Left cardiac atrium (tissue), 4 donors: ENCODE measurements at places on chromosomes 6 and 20. TPM values are rescaled to one million over a fixed set of nuclear protein-coding genes. Genes with fewer than 3 reads are reported as not detected.

- DNase-seq: no peak
Measured at GRCh38 chr6:130517444-130517931, 151.7 kb downstream of the TMEM200A start.

DNA sequence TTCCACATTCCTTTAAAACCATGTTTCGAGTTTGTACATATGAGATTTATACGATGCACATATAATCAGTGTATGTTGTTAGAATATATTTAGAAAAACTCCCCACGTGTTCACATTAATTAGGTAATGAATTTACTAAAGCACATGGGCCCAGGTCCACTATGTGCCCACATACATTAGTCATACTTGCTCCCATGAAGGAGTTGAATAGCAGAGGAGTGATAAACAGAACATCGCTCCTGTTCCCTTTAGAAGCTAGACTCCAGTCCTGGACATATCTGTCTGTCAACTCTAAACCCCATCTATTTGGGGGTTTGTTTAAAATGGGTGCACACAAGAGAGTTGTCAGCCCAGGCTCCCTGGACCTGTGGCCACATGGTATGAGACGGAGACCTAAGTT is 108.1 kb upstream of the TIAM2 start:
- no peak for DNase-seq

DNA sequence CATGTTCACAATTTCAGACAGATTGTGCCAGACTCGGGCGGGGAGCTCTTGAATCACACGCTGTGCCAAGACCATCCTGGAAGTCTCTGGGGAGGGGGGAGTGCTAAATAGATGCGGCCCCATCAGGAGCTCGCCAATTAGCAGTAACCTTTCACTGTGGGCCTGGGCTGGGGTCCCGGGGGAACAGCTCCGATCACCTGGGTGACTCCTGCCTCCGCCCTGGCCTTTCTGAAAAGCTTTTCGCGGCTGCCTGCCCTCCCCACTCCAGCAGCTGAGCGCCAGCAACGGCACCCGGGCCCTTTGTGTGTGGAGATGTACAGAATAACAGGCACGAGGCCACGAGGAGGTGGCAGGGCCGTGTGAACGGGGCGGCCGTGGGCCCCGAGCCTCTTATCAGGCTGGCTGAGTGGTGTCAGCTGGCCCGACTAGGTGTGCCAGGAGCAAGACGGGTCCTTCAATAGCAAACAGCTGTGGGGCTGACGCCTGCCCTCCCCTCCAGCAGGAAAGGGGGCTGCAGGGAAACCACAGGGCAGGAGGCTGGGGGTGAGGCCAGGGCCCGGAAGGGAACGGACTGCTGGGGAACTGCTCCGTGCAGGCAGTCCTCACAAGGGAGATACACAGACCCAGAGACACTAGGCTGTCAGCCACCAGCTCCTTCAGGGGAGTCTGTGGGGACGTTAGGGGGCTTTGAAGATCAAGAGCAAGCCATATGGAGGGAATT is 56.8 kb downstream of the NOL4L start:
- peak; percentile 74 for DNase-seq

DNA sequence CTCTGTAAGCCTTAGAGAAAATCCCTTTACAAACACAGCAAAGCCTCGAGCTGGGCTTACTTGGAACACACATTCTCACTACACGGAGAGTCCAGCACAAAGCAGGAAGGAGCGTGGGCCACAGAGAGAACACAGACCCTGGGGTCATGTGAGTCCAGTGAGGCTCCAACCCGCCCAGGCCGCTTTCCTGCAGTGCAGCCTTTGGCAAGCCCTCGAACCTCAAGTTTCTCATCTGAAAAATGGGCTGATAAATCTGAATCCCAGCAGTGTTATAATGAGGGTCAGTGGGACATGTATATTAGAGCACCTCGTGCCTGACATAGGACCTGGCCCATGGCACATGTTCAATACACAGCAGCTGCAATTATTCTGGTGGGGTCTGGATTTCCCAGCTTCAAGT is 305.5 kb upstream of the SULF2 start:
- DNase-seq: no peak

GRCh38 chr6:24960991-24961475 is 25.3 kb upstream of the RIPOR2 start:
- DNase-seq: no peak

DNA sequence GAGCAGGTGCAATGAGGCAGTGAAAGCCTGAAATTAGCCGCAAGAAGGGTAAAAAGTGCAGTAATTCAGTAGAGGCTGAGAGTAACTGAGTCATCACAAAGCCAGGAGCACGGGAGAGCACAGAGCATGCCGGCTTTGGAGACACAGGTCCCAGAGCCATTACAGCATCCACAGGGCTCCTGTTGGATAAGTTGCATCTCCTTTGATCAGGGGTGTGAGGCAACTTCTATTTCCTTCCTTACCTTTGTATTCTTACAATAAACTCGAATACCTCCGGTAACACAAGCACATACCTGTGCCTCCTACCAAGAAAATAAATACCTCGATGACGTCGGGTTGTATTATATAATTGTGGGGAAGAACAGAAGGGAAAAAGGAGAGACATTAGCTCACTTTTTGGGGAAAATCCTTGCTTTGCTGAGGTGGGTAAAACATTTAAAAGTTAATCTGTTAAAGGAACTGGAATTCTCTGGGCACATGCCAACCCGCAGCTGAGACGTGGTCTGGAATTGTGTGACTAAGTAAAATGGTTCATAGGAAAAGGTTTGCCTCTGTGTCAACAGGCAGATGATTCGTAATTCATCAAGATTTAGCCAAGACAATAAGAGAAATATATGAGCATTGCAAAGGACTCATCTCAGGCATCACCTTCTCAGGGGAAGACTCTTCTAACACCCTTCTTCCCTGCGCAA is 360.7 kb upstream of the ZFP64 start:
- DNase-seq: no peak

GRCh38 chr6:56944661-56945060 is 10.2 kb upstream of the BEND6 start:
- DNase-seq: no peak

DNA sequence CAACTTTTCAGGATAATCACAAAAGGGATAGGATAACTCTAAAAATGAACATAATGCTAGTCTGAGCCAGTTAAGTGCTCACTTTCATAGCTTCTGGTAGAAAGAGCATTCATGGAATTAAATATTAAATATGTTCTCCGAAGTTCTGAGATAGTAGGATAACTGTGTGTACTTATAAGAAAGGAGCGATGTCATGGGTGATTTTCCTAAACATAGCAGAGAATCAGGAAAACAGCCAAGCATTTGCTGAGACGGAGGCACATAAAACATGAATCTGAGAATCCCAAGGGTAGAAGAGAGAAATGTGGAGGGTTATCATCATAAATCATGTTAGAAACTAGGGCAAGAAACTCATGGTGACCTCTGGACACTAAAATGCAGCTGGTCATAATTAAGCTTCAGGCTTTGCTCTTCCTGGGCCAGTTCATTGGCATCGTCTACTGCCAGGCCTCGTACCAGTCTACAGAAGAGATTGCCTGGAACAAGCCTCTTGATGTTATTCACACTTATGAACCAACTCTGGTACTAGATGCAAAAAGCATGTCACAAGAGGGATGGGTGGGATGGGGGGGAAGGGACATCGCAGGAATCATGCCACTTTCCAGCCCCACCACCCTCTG is 436.6 kb downstream of the PRKN start:
- no peak for DNase-seq

- DNase-seq: peak; percentile 78
Measured at GRCh38 chr6:167005350-167006159, 6.4 kb downstream of the CEP43 start.

- no peak for DNase-seq
Measured at GRCh38 chr20:46367967-46368901, 38.2 kb downstream of the ELMO2 start.

DNA sequence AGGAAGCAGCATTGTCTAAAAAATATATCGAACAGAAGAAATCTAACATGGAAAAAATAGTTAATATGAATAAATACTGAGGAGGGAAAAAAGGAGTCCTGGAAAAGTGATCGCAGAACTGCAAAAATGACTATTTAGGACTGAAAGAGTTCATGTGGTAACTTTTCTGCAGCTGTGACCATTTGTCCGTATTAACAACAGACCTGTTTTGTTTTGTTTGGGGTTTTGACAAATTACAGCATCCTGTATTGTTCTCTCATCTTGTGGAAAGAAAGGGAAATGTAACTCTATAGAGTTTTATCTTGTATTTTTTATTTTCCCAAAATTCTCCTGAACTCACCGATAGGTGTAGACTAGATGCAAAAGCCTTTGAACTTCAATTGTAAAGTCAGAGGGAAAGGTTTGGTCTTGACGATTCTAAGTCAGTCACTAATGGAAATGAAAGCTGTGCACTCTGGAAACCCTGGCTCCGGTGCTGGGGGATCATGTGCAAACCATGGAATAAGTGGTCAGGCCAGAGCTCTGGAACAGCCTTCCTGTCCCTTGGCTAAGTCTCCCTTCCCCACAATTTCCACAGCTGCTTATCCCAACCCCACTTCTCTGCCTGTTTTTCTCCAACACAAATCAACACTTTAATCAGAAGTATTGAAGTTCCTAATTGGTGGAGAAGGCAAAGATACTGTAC is 51.2 kb upstream of the MARCKS start:
- DNase-seq: no peak

DNA sequence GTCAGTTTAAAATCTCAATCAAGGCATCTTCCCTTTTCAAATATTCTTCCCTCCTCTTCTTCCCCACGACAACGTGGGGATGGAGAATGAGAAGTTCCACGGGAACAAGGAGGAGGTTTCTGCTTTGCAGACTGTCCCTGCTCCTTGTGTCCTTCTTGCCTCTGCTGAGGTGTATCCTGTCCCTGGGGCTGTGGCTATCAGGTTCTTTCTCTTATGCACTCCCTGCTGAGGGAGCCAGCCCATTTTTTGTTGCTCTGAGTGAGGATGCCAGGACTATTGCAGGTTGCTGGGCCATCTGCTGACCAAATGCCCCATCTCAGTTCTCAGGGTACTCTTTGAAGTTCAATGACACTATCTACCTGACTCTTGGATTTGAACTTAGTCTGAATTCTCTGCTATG is 533.6 kb downstream of the RNF144B start:
- DNase-seq: no peak

- DNase-seq: no peak
Measured at GRCh38 chr6:147676495-147677199, 168.2 kb downstream of the SAMD5 start.

DNA sequence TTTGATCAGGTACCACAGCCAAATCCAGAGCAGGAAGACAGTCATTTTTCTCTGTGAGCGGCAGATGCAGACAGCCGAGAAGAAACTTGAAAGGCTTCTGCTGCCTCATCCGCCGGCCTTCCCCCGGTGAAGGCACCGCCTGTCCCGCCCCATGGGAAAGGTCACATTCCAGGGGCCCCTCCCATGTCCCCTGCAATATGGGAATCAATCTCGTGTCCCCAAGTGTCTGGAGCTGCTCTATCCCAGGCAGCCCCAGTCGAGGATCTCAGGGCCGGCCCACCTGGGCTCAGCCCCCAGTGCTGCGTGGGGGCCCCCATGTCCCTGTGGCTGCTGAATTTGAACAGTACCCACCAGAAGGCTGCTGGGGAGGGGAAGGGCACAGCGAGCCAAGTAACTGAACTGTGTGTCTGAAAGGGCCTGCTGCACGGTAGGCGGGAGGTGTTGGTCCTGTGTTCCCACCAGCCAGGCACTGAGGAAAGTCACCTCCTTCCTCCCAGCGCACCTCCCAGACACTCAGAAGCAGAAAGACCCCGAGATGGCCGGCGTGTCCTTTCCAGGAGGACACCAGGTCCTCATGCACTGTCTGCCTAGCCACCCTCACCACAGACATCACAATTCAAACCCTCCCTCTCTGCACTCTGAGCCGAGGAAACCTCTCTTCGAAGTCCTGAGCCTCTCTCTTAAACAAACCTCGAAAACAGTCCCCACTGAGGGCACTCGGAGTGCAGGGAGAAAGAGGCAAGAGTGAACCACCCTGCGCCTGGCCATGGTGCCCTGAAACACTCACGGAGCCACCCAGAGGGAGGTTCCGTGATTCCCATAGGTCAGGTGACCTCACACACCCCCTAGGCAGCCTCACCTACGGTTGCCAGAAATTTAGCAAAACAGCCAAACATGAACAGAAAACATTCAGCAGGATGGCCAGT is 99.3 kb downstream of the PSMB1 start:
- no peak for DNase-seq

DNA sequence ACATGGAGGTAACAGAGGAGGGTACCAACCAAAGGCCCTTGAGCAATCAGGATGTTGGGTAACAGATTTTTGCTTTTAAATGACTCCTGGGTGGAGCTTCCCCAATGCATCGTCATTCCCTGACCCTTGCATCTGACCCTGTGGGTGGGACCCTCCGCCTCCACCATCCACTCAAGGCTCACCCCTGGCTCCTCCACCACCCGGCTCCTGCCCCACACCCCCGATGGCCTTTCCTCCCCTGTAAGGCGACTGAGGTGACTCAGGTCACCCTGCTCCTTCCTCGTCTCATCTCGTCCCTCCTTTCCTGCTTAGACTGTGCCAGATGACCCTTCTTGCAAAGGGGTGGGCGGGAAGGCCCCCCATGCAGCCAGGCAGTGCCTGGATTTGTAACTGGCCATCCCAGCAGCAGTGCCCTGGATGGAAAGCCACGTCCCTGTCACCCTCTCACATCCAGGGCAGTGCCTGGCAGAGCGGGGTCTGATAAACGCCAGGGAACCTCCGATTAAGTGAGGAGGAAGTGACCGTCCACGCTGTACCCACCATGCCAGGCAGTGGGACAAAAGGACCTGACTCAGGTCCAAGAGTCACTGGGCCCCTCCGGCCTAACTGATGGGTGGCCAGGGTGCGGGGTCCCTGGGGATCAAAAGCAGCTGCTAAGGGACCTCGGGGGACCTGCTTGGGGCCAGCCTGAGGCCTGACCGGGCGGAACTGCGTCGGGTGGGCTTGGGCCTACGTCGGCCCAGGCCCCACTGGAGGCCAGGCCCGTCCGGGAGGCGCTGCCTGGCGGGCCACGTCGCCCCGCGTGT is 624 bp upstream of the NPEPL1 start:
- peak; percentile 76 for DNase-seq

GRCh38 chr6:127022302-127022701 is 96.2 kb upstream of the RSPO3 start:
- peak; percentile 20 for DNase-seq

GRCh38 chr6:34284563-34285447 is 36.0 kb upstream of the SMIM29 start:
- peak; percentile 55 for DNase-seq

DNA sequence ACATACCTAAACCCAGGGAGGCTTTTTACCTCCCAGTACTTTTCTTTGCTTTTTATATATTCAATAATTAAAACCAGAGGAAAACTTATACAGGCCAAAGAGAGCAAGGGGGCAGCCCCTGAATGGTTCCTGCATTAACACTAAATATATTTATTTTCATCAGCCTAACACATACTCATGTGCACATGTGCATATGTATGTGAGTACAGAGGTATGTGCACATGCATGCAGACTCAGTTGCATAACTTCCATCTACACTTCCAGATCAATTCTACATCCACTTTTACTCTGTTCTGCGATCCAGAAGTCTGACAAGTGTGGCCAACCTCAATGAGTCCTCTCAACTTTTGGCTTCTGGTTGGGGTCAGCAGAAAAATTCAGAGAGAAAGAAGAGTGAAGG is 794.2 kb downstream of the DHX35 start:
- DNase-seq: no peak

- no peak for DNase-seq
Measured at GRCh38 chr6:129236001-129236517, 353.1 kb downstream of the LAMA2 start.

VWA7 gene
- total RNA-seq: 4.8 TPM

NHLRC1 gene
- total RNA-seq: 1.9 TPM

TREM2 gene
- total RNA-seq: 3.1 TPM

PPP2R5D gene
- 25.2 TPM for total RNA-seq

ACTL10 gene
- total RNA-seq: 0.47 TPM

PGC gene
- total RNA-seq: not detected

MAFB gene
- total RNA-seq: 24.8 TPM
